GOT3 (cell line): ENCODE measurements at places on chromosomes 3 and 15.

DNA sequence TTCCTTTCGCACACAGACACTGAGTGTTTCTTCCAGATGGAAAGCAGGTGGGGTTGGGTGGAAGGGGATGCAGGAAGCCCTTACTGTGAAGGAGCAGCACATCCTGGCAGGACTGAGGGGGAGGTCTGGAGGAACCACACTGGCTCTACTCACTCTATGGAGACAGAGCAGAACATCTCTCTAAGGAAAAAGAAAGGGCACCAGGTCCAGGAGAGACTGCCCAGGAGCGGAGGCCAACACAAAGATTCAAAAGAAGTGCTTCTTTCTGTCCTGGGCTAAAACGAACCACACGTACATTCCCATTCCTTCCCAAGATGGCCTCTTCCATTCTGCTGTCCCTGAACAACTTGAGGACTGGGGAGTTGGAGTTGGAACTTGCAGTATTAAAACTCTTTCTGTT lies 13.8 kb upstream of the VIPR1 start:
- no peak for DNase-seq

GRCh38 chr15:74542166-74543042 lies 1.4 kb downstream of the ARID3B start:
- no peak for DNase-seq

DNA sequence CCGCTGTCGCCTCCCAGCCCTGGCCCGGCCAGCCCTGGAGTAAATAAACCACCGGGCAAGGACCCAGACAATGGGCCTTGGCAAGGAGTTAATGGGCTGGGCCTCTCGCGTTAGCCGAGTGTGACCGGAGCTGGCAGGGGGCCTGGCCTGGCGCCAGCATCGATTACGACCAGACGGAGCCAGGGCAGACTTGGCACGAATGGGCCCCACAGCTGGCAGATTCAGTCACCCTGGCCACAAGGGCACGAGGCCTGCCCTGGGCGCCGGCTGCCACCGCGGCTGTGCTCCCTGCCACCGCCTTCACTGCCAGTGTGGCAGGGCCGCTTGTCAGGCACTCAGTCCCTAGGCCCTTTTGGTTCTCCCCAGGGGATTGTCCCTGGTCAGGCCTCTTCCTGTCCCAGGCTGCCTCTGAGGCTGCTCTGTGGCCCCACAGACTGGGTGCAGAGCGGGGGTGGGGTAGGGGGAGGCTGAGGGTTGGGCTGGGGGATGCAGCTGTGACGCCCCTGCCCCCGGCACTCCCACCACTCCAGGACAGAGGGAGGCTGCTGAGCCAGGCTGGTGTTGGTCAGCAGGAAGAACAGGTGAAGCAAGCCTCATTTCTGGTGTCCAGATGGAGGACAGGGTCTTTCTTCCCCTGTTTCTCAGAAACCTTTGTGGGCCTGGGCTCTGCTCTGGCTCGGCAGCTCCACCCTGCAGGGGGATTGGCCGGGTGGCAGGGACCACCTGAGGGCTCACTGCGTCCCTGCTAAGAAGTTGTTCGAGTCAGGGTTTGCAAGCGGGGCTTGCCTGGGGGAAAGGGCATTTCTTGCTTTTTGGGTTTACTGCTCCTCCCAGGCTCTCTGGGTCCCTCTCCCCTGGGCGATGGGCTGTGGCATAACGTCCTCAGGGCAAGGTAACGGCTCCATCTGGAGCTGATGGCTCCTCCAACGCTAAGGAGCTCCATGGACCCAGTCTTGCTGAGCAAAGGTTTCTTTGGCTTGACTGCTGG lies 30.5 kb upstream of the SRP14 start:
- DNase-seq: peak; percentile 61

- no peak for DNase-seq
Measured at GRCh38 chr3:44136421-44136820, 105.3 kb upstream of the TOPAZ1 start.

GRCh38 chr3:100316641-100317069 lies 17.9 kb upstream of the NIT2 start:
- DNase-seq: no peak

DNA sequence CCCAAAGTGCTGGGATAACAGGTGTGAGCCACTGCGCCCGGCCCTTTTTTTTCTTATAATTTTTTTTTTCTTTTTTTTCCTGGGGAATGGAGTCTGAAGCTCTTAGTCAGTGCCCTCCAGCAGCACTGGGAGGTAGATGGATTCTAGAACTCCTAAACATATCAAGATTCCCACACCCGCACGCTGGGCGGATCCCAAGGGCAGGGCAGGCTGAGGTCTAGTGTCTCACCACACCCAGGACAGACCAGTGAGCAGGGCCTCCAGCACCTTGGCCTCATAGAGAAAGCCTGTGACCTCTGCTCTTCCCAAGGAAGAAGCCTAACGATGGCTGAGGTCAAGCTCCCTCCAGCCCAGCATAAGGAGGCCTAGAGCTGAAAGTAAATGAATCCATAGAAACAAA lies 153.7 kb upstream of the MEF2A start:
- DNase-seq: no peak

DNA sequence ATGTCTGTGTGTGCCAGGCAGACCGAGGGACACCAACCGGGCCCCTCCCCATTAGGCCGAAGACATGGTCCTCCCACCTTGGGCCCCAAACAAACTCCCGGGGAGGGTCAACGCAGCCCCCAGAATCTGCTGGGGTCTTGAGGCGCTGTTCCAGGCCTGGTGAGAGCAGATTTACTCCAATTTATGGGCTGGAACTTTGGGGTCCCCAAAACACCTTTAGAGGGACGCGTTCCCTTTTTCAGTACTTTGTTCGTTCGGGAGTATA lies 2.4 kb downstream of the GATA2 start:
- no peak for DNase-seq

DNA sequence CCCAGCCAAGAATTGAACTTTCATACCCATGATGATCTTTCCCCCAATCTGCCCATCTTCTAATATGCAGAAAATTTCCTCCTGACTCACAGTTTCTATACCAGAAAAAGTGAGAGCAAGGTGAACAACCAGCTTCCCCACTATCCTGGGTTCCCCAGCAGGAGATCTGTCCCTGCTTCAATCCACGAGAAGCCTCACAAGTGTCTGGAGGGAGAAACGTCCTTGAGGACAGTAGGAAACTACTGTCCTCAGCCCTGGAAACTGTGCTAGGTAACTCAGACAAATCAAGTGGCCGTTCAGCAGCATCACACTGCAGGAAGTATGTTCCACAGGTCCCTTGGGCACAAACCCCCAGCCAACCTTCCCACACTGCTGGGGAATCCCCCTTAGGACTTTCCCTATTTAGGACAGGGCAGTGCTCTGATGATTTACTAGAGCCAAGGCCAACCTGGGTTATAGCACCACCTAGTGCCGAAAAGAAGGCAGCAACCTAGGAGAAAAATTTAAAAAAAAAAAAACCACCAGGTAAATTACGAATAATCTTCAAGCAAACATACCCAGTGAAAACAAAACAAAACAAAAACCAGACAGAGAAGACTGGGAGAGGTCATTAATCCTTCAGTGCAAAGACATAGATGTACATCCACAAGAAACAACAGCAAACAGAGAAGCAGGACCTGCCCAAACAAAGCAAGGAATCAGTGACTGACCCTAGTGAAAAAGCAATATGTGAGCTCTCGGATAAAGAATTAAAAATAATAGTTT lies 36.0 kb downstream of the MORC1 start:
- DNase-seq: no peak

GRCh38 chr3:50365080-50365841 lies 5.9 kb upstream of the TMEM115 start:
- DNase-seq: no peak

DNA sequence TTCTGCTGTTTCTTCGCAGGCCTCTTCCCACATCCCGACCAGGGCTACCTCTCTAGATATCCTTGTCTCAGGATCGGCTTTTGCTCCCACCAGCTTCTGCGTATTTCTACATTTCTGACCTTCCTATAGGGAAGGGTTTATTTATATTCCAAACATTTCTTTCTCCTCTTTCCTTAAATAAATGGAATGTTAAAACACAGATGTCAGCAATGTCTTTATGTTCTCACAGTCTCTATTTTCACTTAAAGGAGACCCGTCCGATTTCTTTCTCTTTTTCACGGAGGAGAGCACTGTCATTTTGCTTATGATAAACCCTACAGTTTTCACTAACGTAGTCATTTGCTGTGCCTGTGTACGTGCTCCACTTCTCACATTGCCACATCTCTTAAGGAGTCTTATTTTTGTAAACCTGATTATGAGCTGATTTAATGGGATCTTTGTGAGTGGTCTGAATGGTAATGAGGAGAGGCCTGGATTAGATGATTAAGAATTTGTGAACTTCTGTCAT lies 630 bp downstream of the KIF15 start:
- no peak for DNase-seq

- no peak for DNase-seq
Measured at GRCh38 chr15:39054128-39054732, 489.6 kb upstream of the RASGRP1 start.

- DNase-seq: no peak
Measured at GRCh38 chr15:58398643-58399042, 33.1 kb upstream of the LIPC start.

DNA sequence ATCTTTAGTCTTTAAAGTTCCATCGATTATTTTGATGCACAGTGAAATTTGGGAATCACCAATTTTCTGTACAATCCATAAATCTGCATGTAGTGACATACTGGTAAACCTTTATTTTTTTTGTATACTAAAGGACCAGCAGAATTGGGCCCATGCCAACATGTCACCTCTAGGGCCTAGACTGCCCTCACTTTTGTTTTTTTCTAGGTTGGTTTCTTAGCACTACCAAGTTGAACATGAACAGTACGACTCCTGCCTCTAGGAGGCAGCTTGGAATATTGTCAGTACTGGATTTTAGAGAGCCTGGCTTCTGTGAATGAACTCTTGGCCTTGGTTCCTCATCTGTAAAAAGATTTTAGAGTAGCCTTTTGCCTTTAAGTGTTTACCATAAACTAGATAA lies 32.3 kb downstream of the NKIRAS1 start:
- DNase-seq: no peak

DNA sequence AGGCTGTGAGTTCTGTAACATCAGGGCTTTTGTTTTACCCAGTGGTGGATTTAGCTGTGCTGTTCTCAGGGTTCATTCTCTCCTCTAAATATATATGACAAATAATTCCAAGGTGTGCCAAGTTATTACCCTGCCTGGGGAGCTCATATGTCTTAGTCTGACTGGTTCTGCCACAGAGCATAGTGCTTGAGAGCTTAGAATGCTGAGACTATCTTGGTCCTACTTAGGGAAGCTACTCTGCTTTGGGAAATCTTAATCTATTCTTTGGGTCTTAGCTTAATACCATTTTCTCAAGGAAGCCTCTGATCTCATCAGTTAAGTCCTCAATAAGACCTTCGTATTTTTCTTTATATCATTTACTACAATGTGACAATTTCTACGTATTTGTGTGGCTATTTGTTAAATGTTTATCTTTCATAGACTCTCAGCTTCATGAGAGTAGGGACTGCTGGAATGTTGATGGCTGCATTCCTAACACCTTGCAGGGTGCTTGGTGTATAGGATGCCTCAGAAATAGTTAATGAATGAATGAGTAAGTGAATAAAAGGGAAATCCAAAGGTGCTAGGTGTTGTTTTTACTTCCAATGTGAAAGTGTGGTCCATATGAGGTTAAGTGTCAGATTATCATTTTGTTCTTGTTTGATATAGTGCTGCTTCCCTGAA lies 1.8 kb downstream of the OTOL1 start:
- DNase-seq: no peak

- no peak for DNase-seq
Measured at GRCh38 chr15:85397151-85397550, 16.7 kb downstream of the AKAP13 start.

- DNase-seq: no peak
Measured at GRCh38 chr15:72203507-72203837, 5.9 kb upstream of the GRAMD2A start.

GRCh38 chr3:195735036-195735695 lies 14.4 kb downstream of the MUC20 start:
- no peak for DNase-seq

DNA sequence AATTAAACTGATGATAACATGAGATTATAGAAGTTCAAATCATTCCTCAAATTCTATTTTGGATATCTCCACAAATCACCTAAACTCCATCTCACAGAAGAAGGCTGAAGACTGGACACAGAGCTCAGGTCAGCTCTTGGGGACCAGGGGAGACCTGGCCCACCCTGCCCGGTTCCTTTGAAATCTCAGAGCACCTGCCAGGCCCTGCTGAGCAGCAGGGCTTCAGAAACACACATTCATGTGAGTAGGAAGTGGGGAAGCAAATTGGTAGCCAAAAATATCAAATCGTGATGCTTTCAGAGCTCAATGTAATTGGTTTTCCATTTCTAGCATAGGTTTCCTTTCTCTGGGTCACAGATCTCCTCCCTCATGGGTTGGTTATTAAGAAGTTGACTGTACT lies 76.2 kb downstream of the OCA2 start:
- DNase-seq: no peak

GRCh38 chr15:98525661-98526001 lies 122.7 kb upstream of the IGF1R start:
- no peak for DNase-seq

DNA sequence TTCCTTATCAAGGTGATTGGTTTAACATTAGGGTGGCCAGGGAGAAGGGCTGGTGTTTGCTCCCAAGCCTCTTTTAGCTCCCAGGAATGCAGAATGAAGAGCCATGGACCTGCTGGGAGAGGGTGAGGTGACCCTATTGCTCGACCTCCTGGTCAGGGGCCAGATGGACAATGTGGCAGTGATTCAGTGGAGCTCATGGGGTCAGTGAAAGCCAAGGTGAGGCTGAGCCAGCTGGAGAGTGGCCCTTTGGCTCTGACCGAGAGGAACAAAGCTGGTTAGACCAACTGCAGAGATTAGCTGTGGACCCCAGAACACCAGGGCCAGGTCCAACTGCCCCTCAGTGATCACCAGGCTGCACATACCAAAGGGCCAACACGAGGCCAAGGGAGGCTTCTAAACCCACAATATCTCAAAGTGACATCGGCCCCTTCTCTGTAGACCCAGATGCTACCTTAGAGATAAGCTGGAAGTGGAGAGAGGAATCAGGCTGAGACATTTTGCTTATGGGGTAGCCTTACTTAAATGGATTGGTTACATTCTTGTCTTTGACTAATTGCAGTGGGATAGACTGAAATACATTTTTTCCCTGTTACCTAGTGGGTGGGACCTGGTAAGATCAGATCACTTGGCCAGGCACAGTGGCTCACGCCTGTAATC lies 15.8 kb upstream of the BTBD1 start:
- DNase-seq: no peak

- no peak for DNase-seq
Measured at GRCh38 chr15:87793725-87794124, 462.8 kb downstream of the NTRK3 start.

DNA sequence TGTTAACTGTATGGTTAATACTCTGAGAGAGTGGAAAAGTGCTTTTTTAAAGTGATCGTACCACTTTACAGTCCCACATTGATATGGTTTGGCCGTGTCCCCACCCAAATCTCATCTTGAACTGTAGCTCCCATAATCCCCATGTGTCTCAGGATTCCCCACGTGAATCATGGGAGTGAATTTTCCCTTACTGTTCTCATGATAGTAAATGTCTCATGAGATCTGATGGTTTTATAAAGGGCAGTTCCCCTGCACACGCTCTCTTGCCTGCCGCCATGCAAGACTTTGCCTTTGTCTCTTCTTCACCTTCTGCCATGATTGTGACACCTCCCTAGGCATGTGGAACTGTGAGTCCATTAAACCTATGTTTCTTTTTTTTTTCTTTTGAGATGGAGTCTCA lies 109.2 kb downstream of the TCF12 start:
- no peak for DNase-seq
